Glutamatergic neuron (in vitro differentiated cells): ENCODE measurements at places on chromosomes 13 and 19. TPM values are rescaled to one million over a fixed set of nuclear protein-coding genes. Genes with fewer than 3 reads are reported as not detected.

- DNase-seq: no peak
These were observed 870 bp upstream of the UNC13A start for GRCh38 chr19:17688853-17689595.

ZNF614 gene
- total RNA-seq: 7.1 TPM

GRCh38 chr19:2636897-2637683 lies 65.4 kb downstream of the GNG7 start:
- peak; percentile 76 for DNase-seq

GRCh38 chr13:90709319-90709718 lies 638.2 kb upstream of the MIR17HG start:
- no peak for DNase-seq

GRCh38 chr13:46831588-46832194 lies 34.7 kb upstream of the ESD start:
- peak; percentile 38 for DNase-seq

CADM4 gene
- total RNA-seq: 52.4 TPM

ZNF772 gene
- total RNA-seq: 33.2 TPM

FFAR3 gene
- not detected for total RNA-seq

MYPOP gene
- total RNA-seq: 7.1 TPM

UNC13A gene
- total RNA-seq: 79.7 TPM

KANK3 gene
- total RNA-seq: 8.9 TPM

DNA sequence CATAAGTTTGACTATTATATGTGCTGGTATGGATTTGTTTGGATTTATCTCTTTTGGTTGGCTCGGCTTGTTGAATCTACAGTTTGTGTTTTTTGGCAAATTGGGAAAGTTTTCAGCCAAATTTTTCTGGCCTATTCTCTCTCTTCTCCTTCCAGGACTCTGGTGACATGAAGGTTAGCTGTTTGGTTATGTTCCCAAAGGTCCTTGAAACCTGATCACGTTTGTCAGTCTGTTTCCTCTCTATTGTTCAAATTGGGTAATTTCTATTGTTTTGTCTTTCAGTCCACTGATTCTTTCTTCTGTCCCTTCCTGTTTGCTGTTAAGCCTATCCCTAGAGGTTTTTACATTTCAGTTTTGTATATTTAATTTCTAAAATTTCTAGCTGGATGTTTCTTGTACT lies 81.5 kb upstream of the SHISA2 start:
- DNase-seq: no peak

GRCh38 chr13:23716401-23716800 lies 146.2 kb downstream of the TNFRSF19 start:
- DNase-seq: no peak

- DNase-seq: no peak
These were observed 74.8 kb upstream of the KLHL1 start for GRCh38 chr13:70183041-70183440.

SELENOV gene
- total RNA-seq: 9.9 TPM

- DNase-seq: no peak
These were observed 7.1 kb downstream of the LTBP4 start for GRCh38 chr19:40608240-40608621.

GRCh38 chr19:4593409-4593851 lies 33.9 kb upstream of the SEMA6B start:
- no peak for DNase-seq

- DNase-seq: no peak
These were observed 8.4 kb downstream of the NLRP7 start for GRCh38 chr19:54938906-54939305.

- no peak for DNase-seq
These were observed 459.4 kb upstream of the PCDH20 start for GRCh38 chr13:61874970-61875579.

GRCh38 chr13:21567714-21568113 lies 36.3 kb downstream of the MICU2 start:
- DNase-seq: no peak

- DNase-seq: peak; percentile 82
These were observed 21.5 kb upstream of the SGCG start for GRCh38 chr13:23159205-23159759.

RYR1 gene
- total RNA-seq: 117 TPM

DNA sequence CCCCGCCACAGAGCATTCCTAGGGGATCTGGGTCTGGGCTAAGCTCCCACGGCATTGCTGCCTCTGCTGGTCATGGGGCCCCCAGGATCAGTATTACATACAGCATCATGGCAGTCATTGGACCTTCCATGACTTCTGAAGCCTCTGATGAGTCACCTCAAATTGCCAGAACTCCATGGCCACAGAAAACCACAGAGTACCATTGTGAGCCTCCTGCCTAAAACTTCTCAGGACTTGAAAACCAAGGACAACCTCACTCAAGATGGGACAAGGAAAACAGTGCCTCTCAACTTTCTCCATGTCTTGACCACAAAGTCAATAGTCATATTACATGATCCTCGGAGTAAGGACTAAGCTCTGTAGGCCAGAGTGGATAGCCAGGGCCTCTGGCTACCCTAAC lies 306.0 kb downstream of the GPC5 start:
- no peak for DNase-seq

CPB2 gene
- not detected for total RNA-seq

ANGPTL8 gene
- not detected for total RNA-seq

DNA sequence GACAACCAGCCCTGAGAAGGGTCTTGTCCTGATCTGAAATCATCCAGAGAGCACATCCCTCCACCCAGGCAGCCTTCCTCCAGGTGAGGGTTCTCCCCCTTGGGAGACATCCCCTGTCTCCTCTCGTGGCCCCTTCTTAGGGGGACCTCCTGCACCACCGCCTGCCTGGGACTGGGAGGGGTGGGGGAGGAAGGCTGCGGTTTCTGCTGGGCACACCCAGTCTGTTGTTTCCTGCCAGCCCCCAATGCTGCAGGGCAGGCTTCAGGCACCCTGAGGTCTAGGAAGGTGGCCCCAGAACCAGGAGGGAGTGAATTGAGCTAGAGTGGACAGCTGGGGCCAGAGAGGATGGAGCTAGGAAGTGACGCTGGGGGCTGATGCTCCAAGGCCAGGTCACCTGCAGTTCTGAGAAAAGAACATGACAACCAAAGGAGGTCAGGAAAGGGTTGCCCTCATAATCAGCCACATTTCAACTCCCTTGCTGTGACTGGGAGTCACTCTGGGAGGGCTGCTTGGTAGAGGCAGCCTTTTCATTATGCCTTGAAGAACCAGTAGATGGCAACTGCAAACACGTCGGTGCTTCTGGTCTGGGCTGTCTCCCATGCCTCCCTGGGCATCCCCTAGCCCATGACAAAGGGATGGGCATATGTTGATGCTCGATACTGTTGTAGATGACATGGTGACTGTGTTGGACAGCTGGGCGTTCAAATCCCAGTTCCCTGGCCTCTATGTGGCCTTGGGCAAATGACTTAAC lies 1.4 kb downstream of the ARHGEF18 start:
- DNase-seq: no peak

- DNase-seq: no peak
These were observed 317.9 kb downstream of the SHISA2 start for GRCh38 chr13:25733696-25734435.

PTPRH gene
- 7.4 TPM for total RNA-seq

DNA sequence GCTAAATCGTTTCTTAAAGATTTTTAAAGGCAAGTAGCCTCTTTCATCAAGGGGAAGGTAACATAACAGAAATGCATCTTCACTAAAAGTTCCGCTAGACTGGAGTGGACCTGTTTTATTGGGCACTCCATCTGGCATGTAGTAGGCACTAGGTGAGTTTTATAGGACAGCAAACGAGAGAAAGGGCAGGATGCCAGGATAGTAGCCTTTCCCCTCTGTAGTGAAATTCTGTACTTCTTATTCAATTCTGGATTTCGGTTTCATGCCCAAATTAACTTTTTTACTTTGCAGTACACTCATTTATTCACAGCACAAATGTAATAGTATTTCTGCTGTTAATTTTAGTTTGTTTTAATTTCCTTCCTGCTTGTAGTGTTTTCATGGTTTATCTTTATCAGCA lies 45.2 kb downstream of the GPR180 start:
- DNase-seq: no peak

DNA sequence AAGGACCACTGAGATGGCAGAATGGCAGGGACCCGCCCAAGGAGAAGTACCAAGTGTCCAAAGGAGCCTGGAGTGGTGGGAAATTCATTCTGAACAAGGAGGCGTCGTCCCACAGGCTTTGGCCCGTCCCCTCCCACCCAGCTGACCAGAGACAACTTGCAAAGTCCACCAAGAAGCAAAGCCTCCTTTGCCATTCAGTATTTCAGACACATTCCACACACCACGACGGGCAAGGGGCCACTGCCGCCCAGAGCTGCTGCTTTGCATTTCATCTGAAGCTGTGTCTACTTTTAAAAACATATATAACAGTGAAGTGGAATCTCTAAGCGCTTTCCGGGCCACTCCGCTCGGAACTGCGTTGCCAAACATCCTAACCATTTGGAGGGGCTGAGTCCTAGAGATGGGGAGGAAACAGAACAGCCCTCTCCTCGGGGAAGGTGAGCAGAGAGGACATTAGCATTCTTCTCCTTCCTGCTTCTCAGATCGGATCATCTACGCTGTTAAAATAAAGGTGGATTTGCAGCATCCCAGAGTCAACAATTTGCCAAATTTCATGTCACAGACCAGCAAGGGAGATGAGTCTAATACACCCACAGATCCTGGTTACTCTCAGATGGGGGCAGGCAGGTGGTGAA lies 89.0 kb upstream of the ZNF507 start:
- no peak for DNase-seq

- peak; percentile 39 for DNase-seq
These were observed 242.2 kb downstream of the B3GLCT start for GRCh38 chr13:31441800-31442510.

DNA sequence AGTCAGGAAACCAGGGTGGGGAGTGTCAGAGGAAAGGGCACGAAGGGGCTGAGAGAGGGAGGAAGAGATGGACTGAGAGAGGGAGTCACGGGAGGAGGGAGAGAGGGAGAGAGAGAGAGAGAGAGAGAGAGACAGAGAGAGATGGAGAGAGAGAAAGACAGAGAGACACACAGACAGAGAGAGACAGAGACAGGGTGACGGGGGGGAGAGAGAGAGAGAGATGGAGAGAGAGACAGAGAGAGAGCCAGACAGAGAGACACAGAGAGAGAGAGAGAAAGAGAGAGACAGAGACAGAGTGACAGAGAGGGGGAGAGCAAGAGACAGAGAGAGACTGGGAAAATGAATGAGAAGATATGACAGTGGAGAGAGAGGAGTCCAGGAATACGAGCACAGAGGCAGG lies 494 bp upstream of the KLK14 start:
- DNase-seq: no peak

CYP4F2 gene
- total RNA-seq: not detected
